G401 (cell line): ENCODE measurements at places on chromosomes 7 and 10.

DNA sequence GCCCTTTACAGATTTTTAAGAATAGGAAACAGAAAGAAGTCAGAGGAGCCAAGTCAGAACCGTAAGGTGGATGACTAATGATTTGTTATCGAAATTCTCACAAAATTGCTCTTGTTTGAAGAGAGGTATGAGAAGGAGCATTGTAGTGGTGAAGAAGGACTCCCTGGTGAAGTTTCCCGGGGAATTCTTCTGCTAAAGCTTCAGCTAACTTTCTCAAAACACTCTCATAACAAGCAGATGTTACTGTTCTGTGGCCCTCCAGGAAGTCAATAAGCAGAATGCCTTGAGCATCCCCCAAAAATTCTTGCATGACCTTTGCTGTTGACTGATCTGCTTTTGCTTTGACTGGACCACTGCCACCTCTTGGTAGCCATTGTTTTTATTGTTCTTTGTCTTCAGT is 152.9 kb downstream of the HGF start:
- no peak for DNase-seq

DNA sequence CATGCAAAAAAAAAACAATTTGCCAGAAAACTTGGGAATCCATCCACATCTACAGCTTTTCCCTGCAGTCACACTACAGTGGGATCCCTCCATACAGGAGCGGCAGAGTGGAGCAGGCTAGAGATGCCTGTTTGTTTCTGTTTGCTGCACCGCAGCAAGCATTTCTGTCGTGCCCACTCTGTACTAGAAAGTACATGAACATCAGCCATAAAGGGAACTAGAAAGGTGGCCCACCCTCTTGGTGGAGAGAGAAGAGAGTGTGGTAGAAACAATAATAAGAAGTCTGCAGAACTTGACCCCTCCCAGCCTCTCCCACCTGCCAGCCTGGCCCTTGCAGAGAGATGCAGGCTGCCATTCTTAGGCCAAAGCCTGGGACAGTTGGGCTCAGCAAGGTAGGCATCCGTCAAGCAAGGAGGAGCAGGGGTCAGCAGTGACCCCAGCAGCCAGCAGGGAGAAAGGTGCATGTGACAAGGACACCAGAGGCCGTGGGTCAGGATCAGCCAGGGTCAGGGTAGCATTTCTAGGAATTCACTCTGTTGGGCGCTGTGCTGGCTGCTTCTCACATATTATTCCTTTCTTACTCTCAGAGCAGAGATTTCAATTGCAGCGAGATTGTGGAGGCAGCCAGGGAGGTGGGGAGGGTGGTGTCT is 171.8 kb downstream of the EGFR start:
- no peak for DNase-seq

GRCh38 chr7:28957751-28958234 is 337 bp downstream of the TRIL start:
- no peak for DNase-seq

- peak; percentile 71 for DNase-seq
Observed at GRCh38 chr7:81499262-81500116, 270.4 kb downstream of the HGF start.

DNA sequence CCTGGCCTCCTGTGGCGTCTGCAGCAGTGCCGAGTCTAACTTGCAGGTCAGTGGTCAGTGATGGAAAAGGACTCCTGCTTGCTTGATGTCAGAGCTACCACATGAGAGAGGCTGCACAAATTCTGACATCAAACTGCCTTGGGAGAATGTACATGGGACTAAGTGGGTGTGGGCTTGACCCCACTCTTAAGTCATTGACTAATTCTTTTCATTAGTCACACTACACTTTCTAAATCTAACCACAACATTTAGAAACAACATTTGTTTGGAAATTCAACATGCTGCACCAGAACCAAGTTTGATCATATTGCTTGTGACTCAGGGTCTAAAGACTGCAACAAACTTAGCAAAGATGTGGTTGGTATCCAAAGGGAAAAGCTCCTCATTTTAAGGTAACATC is 24.4 kb upstream of the CDC14C start:
- no peak for DNase-seq

GRCh38 chr10:69389827-69390490 is 26.8 kb downstream of the TACR2 start:
- no peak for DNase-seq

DNA sequence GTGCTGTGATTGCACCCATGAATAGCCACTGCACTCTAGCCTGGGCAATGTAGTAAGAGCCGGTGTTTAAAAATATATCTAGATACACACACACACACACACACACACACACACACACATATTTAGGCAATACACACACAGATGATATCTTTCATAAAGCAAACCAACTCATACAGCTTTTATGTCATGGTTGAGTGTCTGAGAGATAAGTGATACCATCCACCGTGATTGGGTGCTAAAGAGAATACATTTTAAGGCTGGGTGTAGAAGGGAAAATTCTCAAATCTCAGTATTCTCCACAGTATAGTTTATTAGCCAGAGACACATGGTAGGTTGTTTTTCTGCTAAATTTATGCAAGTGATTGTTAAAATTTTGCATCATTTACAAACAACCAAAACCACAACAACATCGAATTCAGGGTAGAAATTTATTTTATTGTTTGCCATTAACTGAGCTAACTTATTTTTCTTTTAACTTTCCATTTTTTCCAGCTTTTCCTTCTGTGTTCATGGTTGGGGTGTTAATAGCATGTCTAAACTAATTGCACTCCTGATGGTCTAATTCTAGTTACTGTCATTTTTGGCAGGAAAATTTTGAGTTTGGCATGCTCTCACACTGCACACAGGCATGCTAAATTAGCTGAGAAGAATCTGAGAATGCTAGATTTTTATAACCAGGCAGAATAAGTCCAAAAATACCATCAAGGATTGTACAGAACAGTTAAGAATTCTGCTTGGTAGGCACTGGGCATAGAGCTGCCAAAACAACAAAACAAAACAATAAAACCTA is 57.9 kb upstream of the SYPL1 start:
- DNase-seq = peak; percentile 87

GRCh38 chr7:149021725-149022062 is 6.6 kb downstream of the PDIA4 start:
- DNase-seq = no peak

GRCh38 chr10:63208986-63209385 is 75.9 kb downstream of the NRBF2 start:
- DNase-seq = peak; percentile 71

- DNase-seq = peak; percentile 53
Observed at GRCh38 chr7:112206991-112207592, 597 bp downstream of the ZNF277 start.

DNA sequence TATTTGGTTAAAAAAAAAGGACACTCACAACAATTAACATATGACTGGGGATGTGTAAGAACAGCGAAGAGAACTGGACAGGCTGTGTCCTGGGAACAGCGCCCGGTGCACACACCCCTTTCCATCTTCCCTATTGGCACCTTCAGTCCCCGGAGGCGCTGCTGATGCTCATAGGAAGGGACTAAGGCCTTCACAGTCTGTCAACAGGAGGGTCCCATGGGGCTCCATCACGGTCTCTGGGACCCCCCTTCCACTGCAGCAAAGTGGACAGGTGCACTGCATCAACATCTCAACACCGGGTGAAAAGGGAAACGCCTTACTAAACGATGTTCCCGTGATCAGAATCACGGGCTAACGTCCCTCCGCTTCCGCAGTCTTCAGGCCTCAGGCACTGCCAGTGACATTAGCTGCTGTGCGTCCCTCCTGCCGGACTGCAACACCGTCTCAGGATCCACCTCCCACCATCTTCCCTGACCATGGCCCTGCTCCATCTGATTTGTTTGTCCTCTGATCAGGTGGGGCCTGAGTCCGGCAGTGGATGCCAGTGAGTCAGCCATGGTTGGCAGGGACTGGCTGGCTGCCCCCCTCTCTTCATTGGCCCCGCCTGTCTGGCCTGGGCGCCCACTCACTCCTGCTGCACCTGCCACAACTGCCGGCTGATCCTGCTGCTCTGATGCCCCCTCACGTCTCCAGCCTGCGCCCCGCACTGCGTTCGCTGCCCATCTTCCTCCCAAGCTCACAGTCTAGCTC is 614.7 kb downstream of the DNAJB6 start:
- DNase-seq = no peak

DNA sequence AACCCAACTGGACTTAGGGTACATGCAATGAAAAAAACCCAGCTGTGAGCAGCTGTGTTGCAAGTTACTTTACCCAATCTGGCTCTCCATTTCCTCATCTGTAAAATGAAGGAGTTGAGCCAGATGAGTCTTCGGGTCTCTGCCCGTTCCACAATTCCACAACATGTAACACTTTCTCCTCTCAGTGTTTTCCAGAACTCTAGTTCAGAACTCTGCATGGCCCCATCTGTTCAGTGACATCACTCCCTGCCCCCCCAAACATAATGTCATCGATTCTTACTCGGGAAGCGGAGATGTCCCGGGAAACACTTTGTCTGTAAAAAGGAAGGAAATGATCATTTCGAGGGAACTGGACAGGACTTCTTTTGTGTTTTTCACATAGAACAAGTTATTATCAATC is 2.5 kb downstream of the SH3PXD2A start:
- no peak for DNase-seq

GRCh38 chr7:3345699-3346481 is 44.8 kb downstream of the SDK1 start:
- no peak for DNase-seq

DNA sequence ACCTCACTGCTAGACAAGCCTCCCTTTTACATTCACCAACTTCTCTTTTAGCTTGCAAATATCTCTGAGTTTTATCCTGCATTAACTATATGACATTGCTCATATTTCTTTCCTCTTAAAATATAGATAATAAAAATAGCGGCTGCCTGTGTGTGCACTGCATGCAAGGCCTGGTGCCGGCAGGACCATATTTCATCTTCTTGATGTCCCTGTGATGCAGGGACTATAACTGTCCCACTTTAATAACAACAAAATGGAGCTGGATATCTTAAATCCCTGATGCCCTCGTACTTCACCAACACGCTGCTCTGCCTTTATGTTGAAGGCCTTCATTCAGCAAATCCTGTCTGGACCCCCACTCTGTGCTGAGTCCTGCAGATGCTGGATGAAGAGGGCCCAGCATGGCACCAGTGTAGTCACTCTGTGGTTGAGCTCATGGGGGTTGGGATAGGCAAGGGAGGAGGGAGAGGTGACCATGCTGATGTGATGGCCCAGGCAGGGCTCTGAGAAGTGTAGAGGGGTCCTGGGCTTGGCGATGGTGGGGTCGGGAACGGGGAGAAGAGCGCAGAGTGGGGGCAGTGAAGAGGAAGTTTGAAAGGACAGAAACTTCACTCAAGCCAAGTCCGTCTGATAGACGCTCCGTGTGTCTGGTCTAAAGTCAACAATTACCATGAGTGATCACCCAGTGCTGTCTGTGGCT is 40.4 kb downstream of the C10orf90 start:
- DNase-seq = no peak

DNA sequence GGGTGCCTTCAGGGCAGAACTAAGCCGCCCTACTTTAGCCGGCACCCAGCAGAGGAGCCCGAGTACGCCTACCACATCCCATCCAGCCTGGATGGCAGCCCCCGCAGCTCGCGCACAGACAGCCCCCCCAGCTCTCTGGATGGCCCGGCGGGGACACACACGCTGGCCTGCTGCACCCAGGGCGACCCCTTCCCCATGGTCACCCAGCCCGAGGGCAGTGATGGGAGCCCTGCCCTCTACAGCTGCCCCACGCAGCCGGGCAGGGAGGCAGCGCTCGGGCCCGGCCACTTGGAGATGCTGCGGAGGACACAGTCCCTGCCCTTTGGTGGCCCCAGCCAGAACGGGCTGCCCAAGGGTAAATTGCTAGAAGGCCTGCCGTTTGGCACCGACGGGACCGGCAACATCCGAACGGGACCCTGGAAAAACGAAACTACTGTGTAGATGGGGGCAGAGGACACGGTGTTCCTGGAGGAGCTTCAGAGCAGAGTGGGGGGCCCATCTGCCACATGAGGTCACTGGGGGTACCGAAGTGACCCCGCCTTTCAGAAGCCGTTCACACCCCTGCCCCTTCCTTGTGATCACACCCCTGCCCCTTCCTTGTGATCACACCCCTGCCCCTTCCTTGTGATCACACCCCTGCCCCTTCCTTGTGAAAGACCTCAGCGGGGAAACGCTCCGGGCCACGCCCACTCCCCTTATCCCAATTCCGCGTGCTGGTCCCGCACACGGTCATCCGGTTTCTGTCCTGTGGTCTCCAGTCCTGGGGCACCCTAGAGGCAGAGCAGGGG is 30.8 kb upstream of the KNDC1 start:
- no peak for DNase-seq

DNA sequence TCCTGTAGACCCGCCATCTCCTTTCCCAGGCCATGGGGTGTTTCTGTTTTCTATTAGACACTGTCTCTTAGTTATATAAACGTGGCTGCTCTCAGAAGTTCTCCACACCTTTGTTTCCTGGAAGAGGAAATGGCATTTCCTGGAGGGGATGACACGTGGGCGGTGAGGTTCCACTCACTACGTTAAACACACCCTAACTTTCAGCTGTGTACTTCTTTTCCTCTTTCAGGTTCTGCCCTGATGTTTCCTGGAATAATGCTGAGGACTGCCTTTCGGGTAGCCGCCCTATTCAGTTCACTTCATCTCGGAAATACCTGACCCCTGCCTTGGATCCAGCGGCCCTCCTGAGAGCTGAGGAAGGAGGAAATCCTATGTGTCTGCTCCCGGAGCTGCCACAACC is 3.4 kb upstream of the PRKCQ start:
- DNase-seq = no peak

DNA sequence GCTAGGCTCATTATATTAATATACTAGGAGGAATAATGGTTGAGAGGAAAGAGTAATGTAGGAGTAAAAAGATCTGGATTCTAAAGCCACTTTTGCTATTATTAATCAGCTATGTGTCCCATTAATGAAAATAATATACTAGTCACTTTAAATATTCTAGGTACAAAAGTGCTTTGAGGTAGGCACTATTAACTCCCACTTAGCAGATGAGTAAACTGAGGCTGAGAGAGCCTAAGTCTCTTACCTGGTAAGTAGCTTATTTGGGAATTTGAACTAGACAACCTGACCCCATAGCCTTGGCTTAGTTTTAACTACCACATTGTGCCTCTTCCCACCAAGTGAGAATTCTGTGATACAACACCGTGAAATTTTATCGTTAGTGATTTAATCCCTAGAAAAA is 6.0 kb downstream of the ARMC10 start:
- no peak for DNase-seq

DNA sequence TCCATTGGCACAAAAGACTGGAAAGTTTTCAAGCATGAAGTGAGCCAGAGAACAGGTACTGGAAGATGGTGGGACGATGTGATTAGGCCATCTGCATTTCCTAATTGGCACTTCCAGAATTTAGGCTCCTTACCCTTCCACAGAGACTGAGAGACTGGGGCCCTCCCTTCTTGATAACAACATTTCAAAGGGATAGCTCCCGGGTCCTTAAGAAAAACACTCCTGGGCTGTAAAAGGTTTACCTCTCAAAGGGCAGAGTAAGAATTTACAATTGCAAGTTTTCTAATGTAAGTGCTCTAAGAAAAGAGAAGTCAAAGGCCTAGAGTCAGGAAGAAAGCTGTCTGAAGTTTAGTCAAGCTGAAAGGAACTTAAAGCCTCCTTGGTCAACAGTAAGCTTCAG is 559.5 kb upstream of the C7orf33 start:
- DNase-seq = no peak

DNA sequence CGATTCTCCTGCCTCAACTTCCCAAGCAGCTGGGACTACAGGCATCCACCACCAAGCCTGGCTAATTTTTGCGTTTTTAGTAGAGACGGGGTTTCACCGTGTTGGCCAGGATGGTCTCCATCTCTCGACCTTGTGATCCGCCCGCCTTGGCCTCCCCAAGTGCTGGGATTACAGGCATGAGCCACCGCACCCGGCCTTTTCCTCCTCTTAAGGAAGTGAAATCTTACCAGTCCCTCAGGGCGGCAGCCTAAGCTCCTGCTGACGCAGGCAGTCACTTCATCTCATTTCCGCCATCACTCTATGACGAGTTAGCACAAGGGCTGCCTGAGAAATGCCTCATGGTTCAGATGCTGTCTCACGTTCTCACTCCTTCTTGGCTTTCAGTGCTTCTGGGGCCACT is 246.0 kb upstream of the SHH start:
- no peak for DNase-seq
